ENCODE measurements at places on chromosomes 7 and 10.

DNA sequence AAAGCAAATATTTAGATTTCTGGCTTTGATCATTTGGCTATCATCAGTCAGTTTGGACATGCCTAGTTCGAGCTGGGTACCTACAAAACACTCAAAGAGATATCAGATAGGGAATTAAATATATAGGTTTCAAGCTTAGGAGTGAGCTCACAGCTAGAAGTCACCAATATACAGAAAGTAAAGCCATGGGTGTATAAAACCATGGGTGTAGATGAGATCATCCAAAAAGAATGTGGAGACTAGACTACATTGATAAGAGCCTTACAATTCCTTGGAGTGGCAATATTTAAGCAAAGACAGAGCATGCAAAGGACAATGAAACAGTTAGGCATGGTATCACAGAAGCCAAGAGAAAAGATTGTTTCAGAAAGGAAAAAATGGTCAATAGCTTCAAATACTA lies 7.2 kb upstream of the RALA start:
- DNase-seq, result no peak

GRCh38 chr7:151038951-151039849 lies 9.1 kb upstream of the ASIC3 start:
- peak; percentile 77 for DNase-seq

DNA sequence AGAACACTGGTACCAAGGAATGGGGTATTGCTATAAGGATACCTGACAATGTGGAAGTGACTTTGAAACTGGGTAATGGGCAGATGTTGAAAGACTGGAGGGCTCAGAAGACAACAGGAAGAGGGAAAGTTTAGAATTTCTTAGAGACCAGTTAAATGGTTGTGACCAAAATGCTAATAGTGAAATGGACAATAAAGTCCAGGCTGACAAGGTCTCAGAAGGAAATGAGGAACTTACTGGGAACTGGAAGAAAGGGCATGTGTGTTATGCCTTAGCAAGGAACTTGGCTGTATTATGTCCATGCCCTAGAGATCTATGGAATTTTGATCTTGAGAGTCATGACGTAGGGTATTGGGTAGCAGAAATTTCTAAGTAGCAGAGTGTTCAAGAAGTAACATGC lies 38.0 kb downstream of the FAM149B1 start:
- DNase-seq, result no peak

GRCh38 chr10:86775056-86775869 lies 18.8 kb downstream of the BMPR1A start:
- DNase-seq, result no peak

DNA sequence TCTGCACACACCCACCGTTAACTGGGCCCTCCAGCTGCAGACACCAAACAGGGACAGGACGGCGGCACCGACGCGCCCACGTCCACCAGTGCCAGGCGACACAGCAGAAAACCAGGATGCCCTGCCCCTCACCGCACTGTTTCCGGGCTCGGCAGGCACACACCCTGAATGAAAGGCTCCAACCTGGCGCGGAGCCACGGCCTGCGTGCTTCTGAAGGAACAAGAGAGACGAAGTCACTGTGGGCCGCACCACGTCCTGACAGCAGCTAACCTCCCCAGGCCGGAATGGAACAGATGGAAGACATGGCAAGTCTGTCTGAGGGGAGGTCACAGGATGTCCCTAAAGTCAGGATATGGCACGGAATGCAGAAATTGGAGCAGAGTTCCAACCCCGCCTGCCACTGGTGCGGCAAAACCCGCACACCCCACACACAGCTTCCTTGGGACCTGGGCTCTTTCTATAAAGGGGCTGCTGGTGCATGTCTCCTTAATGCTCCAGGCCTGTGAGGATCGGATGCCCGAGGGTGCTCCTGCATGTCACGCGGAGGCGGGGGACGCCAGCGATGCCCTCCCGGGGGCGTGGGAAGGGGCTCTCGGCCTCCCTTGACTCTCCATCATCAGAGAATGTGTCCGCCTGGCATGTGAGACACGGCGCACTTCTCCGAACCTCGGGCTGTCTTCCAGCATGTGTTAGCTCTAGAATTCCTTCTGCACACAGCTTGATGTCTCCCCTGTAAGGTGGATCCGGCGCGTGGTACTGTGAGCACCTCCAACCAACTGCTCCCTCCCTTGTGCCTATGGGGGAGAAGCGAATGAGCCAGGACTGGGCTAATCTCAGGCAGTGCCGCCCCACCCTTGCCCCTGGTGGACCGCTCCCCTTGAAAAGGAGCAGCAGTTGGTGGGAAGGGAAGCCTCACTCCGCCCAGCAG lies 3.9 kb upstream of the GPER1 start:
- no peak for DNase-seq

DNA sequence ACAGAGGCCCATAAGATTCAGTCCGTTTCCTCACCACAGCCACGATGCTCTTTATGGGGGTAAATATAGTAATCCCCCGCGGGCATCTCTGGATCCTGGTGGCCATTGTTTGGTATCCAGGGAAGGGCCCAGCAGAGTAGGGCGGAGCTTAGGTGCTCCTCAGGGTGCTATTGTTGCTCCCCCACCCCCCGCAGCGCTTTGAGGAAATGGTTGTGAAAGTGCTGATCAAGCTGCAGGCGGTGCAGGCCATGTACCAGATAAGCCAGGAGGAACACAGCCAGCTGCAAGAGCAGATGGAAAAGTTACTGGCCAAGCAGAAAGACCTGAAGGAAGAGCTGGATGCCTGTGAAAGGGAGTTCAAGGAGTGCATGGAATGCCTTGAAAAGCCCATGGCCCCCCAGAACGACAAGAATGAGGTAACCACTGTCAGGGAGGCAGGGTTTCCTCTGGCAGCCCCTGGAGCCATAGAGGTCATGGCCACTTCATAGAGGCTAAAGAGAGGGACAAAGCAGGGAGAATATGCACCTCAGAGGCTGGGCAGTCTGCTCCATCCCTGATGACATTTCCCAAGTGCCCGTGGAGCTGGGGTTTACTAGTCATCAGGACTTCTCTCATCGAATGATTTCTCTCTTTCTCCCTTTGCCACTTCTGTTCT lies 17.6 kb upstream of the FLNC start:
- DNase-seq, result no peak

GRCh38 chr7:117259615-117260014 lies 63.2 kb downstream of the WNT2 start:
- no peak for DNase-seq

- no peak for DNase-seq
Measured at GRCh38 chr10:49486738-49487137, 52.2 kb downstream of the ERCC6 start.

- no peak for DNase-seq
Measured at GRCh38 chr10:125611756-125612155, 71.2 kb downstream of the TEX36 start.

DNA sequence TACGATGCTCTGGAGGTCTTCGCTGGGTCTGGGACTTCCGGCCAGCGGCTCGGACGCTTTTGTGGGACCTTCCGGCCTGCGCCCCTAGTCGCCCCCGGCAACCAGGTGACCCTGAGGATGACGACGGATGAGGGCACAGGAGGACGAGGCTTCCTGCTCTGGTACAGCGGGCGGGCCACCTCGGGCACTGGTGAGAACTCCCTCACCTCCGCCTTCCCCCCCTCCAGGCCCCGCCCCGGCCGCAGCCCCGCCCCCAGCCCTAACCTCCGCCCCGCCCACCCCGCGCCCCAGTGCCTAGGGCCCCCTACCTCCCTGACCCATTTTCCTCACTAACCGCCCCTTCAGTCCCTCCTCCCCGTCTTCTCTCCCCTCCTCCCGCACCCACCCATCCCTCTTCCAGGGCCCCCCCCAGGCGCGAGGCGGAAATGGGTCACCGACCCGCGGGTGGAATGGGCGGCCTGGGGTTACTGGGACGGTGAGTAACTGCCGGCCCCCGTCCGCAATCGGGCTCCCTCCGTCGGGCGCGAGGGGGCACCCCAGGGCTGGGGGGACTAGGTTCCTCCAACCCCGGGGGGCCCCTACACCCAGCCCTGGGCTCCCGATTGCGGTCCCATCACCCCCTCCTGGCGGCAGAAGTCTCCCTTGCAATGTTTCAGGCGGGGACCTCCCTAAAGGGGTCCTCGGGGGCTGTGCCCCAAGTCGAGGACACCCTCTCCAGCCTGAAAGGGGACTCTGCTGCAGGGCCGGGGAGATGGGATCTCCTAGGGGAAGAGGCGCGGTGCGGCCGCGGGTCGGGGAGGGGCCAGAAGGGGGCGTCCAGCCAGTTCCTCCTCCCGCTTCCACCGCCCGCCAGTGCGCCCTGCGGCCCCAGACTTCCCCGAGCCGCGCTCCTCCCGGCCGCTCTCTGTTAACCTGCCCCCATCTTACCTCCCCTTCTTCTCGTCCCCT lies 2.1 kb downstream of the PCOLCE start:
- DNase-seq, result peak; percentile 87

GRCh38 chr10:51421853-51422252 lies 277.5 kb downstream of the CSTF2T start:
- DNase-seq, result no peak

DNA sequence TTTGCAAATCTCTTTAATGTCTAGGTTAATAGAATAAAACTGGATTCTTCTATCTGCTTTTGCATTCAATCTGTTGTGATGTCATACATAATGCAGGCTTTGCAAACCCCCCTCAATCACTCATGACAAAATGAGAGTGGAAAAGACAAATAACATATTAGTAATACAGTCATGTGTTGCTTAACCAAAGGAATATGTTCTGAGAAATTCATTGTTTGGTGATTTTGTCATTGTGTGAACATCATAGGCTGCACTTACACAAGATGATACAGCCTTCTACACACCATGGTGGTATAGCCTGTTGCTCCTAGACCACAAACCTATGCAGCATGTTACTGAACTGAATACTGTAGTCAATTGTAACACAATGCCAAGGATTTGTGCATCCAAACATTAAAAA lies 87.3 kb upstream of the SEC61G start:
- DNase-seq, result no peak

- DNase-seq, result peak; percentile 35
Measured at GRCh38 chr10:22246680-22247391, 29.0 kb upstream of the EBLN1 start.

GRCh38 chr7:149180722-149181449 lies 14.5 kb upstream of the ZNF282 start:
- DNase-seq, result no peak

GRCh38 chr10:70672165-70673042 lies at the start of gene ADAMTS14:
TSS of gene ADAMTS14 (plus strand) at chr10:70672506. CDS start at chr10:70672803, 297 bp downstream.
- DNase-seq, result no peak

GRCh38 chr10:80168162-80168511 lies 35.6 kb downstream of the PLAC9 start:
- DNase-seq, result no peak

- no peak for DNase-seq
Measured at GRCh38 chr7:20035279-20035875, 181.8 kb downstream of the MACC1 start.

- DNase-seq, result peak; percentile 45
Measured at GRCh38 chr7:141975806-141976523, 2.4 kb upstream of the TAS2R38 start.

- DNase-seq, result no peak
Measured at GRCh38 chr10:77187376-77187999, 450.1 kb downstream of the KCNMA1 start.

DNA sequence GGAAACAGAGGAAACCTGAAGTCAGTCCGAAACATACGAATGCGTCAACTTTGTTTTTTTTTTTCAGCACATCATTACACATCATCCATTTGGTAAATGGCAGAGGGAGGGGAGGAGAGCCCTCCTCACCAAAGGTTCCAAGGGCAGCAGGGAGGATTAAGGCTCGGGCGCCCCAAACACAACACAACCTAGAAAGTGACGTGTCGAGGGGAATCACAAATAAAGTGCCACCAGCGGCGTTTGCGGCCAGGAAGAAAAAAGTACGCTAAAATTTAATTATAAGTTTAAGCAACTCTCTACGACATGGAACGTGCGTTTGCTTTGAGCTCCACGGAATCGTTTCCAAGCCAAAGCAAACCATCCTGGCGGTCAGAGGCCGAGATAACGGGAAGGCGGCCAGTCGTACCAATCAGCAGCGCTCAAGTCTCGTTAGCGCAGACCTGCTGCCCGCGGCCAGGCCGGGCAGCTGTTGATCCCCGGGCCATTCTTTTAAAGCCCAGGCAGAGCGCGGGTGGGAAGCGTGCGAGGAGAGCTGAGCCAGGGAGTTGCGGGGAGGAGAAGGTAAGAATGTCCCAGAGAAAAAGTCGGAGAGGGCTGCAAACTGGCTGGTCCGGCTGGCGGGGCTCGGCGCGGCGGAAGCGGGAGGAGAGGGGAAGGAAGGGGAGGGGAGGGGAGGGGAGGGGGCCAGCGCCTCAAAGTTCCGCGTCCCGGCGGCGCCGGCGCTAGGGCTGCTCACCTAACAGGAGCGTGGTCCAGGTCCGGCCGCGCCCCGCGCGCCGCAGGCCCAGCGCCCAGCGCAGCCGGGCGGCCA lies 719 bp downstream of the DPY19L1 start:
- DNase-seq, result peak; percentile 31

- no peak for DNase-seq
Measured at GRCh38 chr10:128377364-128377987, 251.3 kb upstream of the MKI67 start.

DNA sequence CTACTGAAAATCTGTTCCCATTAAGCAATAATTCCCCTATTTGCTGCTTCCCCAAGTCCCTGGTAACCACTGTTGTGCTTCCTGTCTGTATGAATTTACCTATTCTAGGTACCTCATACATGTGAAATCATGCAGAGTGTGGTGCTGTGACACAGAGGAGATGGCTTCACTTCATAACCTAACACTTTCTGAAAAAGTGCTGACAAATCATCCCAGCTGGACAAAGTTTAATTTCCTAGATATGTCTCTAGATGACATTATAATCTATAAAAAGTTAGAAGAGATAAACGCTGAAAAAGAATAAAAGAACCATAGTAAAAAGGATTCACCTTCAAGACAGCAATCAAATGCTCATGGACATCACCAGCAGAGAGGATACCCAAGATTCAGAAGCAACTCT lies 277.9 kb downstream of the SKIDA1 start:
- no peak for DNase-seq

DNA sequence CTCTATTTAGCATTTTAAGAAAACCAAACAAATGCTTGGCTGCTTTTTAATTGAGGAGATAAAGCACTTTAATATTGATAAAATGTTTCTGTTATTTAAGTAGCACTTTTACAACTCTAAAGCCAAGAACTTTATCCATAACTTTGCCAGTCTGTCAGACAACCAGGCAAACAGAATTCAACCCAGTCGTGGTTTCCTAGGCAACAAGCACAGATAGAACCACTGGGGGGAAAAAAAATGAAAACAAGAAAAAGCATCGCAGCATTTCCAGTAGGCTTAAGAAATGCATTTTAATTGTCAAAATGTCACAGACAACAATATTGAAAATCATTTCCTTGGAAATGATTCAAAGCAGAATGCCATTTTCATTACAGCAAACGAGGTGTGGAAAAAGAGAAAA lies 323.4 kb downstream of the PARD3 start:
- no peak for DNase-seq

DNA sequence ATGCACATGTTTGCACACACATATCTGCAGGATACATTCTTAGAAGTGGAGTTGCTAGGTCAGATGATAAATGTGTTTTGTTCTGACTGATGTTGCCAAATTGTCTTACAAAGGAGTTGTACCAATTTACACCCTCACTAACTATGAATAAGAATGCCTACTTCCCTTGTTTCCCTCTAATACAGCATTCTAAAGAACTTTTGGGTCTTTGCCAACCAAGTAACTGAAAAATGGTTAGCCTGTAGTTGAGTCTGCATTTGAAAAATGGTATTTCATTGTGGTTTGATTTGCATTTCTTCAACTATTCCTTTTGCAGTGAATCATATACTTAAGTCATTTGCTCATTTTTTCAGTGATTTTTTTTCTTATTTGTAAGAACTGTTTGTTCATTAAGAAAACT lies 48.4 kb downstream of the TMEM26 start:
- no peak for DNase-seq
